ENCODE measurements at places on chromosomes 12 and 14.

DNA sequence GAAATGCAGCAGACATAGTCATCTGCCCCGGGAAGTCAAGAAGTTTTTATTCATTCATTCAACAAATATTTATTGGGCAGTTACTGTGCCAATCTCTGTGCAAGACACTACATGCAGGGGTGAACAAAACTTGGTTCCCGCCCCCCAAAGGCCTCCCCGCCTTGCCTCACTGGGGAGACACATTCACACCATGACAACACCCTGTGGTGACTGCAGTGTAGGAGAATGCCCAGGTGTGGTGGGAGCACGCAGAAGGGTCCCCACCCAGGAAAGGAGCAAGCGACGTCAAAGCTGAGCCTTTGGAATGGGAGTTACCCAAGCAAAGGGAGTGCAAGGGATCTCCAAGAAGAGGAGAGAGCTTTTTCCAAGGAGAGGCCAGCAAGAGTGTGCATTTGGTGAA, 1.6 kb upstream of the AQP6 start:
- DNase-seq, result no peak

- peak; percentile 74 for DNase-seq
Observed at GRCh38 chr12:102957339-102958050, at the start of gene ASCL1. TSS of gene ASCL1 (plus strand) at chr12:102957674. CDS start at chr12:102958245, 571 bp downstream.

- no peak for DNase-seq
Observed at GRCh38 chr14:105141026-105141425, 27.6 kb downstream of the JAG2 start.

GRCh38 chr14:96576359-96576758, 74.2 kb downstream of the PAPOLA start:
- DNase-seq, result no peak

GRCh38 chr14:49447540-49448107, 138.6 kb downstream of the RPS29 start:
- DNase-seq, result no peak
